ENCODE measurements at places on chromosomes 4 and X.
A peak's percentile ranks its signal among the peaks of the same experiment; 100 is the strongest.

DNA sequence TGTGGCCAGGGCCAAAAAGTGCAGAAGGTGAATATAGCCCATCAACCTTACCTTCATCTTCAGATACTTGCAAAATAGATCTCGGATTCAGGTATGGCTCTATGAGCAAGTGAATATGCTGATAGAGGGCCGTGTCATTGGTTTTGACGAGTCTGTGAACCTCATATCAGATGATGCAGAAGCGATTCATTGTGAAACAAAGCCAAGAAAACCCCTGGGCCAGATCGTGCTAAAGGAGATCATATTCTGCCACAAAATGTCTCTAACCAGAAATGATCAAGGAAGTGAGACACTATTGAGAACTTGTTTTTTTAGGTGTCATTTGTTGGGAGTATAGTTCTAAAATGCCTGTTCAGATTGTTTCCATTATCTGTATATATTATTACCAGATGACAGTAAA is 48.3 kb downstream of the PDK3 start:
- no peak for DNase-seq

DNA sequence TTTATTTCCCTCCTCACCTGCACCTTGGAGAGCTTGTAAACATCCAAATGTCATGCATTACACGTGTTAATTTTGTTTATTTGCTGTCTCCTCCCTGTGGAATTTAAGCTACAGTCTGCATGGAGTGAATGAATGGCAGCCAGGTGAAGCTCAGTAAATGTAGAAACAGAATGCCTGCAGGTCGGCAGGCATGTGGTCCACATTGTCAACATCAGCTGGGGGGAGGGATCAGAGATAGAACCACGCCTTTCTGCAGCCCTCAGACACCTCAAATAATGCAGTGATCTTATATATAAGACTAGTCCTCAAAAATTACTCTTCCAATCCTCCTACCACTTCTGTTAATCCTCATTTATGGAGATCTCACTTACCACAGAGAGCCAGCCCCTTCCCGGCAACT is 131.2 kb upstream of the KIT start:
- DNase-seq: no peak

- no peak for DNase-seq
Measured at GRCh38 chrX:69988955-69989394, 60.8 kb downstream of the AWAT2 start.

GRCh38 chr4:48102303-48102702 is 31.7 kb downstream of the TXK start:
- no peak for DNase-seq

GRCh38 chr4:18202486-18202885 is 180.9 kb upstream of the LCORL start:
- DNase-seq: no peak

GRCh38 chr4:182920676-182921075 is 3.5 kb upstream of the DCTD start:
- no peak for DNase-seq

DNA sequence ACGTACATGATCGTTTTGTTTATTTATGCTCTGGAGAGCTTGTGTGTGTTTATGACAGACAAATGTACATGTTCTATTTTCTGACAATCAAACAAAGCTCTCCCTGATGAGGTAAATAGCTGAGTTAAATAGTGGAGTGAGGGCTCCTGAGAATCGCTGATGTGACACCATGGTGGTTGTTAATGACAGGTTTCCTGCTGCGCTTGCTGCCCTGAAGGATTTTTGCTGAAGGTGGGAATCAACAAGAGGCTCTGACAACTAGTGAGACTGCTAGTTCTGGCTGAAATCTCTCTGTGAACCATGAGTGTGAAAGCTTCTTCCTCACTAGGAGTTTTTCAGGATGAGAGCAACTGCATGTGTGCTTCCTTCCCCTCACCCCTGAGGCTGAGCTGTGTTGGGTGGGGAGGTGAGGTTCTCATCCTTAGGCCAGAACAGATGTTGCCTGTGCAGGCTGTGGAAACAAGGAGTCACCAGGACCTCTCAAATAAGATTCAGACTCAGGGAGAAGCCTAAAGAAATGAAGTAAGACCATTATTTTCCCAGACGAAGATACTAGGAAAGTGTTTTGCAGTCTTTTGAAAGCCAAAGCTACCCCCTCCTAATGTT is 173.4 kb upstream of the JADE1 start:
- no peak for DNase-seq

GRCh38 chr4:2924286-2924685 is 38.9 kb downstream of the NOP14 start:
- DNase-seq: no peak

DNA sequence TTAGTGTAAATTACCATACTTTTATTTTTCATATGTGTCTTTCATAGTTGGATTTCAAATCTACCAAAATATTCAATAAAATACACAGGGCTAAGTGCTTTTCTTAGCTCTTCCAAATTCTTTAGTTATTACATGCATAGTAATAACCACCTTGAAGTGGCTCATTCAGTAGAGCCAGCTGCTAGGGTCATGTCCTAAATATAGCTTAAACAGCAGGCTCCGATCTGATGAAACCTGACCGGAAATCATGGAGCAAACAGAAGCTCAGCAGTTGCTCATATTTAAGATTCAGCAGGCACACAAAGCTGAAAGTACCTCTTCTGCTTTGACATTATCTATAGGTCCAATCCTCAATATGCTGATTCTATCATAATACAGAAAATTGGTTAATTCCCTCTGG is 1470.4 kb downstream of the ADGRL3 start:
- DNase-seq: no peak

DNA sequence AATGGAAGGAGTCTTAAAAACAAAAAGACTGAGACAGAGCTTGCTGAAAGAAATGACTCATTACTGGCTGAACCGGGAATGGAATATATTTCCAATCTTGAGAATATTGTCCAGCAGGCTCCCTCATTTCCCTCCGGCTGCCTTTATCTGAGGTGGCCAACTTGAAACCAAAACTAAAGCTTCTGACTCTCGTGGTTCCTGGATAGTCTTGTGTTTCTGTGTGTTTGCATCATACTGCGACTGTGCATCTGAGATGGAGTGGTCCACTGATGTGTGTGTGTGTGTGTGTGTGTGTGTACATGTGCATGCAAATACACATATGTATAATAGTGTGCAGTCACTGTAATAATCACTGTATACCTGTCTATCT is 145.6 kb upstream of the SCML1 start:
- DNase-seq: no peak

GRCh38 chr4:86706923-86707597 is 112.9 kb downstream of the PTPN13 start:
- no peak for DNase-seq

GRCh38 chrX:123422875-123423274 is 238.8 kb downstream of the GRIA3 start:
- peak; percentile 1 for DNase-seq

- DNase-seq: no peak
Measured at GRCh38 chr4:98905297-98905696, 23.6 kb downstream of the EIF4E start.

- no peak for DNase-seq
Measured at GRCh38 chrX:77114501-77114900, 332.7 kb upstream of the FGF16 start.

DNA sequence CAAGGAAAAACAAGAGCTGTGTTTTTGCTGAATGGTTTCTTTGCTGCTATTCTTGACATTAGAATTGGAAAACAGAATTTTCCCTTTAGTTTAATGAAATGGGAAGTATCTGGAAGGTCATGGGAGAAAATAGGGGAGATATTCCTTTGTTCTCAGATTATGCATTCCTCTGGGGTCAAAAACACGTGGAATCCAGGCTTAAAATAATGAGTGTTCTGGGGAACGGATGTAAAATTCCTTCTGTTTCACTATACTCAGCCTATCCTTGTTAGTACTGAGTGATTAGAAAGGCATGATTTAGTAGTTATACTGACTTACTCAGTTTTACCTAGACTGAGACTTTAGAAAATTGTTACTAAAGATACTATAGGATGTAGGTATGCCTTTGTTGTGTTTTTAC is 107.3 kb downstream of the ARHGAP10 start:
- DNase-seq: no peak

DNA sequence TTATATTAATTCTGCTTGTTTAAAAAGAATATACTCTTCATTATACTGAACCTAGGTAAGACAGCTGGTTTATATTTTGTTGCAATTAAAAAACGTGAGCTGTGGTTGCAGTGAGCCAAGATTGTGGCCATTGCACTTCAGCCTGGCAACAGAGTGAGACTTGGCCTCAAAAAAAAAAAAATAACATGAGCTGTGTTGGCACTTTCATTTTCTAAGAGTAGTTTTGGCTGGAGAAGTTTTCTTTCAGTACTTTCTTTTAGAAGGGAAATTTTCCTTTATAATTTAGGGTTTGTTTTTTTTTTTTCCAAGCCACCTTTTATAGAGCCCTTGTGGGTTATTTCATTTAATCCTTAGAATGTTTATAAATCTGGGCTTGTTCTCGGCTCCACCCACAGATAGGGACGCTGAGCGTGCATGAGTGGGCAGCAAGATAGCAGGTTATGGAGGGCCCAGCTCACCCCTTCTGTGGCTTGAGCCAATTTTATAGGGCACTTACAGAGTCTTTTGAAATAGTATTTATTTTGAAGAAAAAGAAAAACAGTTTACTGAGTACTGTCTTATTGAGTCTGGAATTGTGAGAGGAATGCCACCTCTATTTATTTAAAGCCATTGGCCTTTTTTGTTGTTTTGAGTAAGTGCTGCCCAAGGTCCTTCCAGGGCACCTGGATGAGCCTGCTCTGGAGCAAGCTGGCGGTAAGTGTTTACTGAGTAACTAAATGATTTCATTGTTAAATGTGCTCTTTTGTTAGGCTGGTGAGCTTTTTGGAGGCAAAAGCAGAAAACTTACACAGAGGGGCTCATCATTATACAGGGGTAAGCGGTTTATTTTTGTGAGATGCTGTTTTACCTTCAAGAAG is 60.9 kb downstream of the HTT start:
- no peak for DNase-seq

GRCh38 chr4:140710908-140711622 is 45.1 kb downstream of the TBC1D9 start:
- DNase-seq: no peak

- no peak for DNase-seq
Measured at GRCh38 chrX:136588036-136588435, 56.0 kb downstream of the VGLL1 start.

GRCh38 chrX:122055460-122055859 is 1008.0 kb downstream of the GLUD2 start:
- no peak for DNase-seq

DNA sequence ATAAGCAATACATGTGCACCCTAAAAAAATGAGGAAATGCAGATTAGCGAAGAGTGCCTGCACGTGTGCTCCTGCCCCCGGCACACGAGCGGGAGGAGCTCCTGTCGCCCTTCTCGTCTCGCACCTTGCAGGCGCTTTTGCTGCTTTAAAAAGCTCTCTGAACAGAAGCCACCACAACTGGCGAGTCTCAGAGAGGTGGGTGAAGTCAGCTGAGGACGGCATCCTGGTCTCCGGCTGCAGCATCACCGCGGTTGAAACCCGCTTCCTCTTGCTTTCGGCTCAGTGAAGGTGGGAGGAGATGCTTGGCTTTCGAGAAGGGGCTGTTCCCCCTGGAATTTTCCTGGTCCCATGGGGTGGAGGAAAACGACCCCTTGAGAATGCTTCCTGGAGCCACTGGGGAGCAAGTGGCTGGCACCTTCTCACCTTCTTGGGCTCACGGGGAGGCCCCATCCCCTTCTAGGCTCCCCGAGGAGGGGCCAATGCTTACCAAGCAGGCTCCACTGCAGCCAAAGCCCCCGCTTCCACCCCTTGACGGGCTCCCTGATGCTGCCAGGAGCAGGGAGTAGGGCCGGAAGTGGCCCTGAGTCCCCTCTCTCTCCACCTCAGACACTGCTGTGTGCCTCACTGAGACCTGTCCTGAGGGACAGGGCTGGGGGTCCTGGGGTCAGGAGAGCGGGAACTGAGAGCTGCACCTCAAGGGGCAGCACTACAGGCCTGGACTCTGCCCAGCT is 29.2 kb upstream of the MXD4 start:
- no peak for DNase-seq

- no peak for DNase-seq
Measured at GRCh38 chrX:24759786-24760185, 66.1 kb downstream of the POLA1 start.

DNA sequence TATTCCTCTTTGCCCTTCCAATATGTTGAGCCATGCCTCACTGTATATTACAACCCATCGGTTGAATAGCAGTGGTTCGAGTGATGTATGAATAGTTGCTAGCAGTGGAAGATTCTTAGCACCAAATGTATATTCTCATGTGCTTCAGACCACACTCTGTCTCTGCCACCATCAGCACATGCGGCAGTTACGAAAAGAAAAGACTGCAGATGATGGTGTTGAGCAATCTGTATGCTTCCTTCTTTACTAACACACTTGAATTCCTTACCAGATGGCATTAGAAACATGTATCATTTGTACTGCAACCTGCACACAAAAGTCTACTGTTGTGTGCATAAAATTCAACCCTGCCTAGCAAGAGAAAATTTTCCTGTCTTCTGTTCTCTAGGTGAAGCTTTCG is 214.6 kb downstream of the ENOX2 start:
- no peak for DNase-seq

- no peak for DNase-seq
Measured at GRCh38 chrX:9635803-9636202, 129.8 kb downstream of the GPR143 start.

- DNase-seq: no peak
Measured at GRCh38 chr4:73234712-73235111, 23.9 kb downstream of the ANKRD17 start.

- no peak for DNase-seq
Measured at GRCh38 chr4:70359115-70359661, 1.4 kb upstream of the SMR3A start.

- no peak for DNase-seq
Measured at GRCh38 chrX:152220606-152221005, 82.2 kb upstream of the MAGEA10 start.

DNA sequence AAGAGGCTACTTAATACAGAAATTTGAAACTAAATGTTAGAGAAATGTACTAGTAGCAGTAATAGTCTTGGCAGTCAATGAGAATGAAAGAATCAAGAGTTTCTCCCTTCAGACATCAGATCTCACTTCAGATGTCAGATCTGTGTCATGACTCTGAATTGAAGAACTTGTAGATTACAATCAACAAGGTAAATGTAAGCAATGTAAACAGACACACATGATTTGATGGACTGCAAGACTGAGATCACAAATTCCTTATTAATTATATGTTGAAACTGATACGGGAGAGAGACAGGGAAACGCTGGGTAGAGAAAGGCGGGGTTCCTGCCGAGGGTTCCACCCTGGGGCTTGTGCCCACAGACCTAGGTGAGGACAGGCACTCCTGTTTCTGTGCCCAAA is 65.5 kb upstream of the HHIP start:
- no peak for DNase-seq

- no peak for DNase-seq
Measured at GRCh38 chr4:159008671-159009070, 94.2 kb upstream of the RAPGEF2 start.

DNA sequence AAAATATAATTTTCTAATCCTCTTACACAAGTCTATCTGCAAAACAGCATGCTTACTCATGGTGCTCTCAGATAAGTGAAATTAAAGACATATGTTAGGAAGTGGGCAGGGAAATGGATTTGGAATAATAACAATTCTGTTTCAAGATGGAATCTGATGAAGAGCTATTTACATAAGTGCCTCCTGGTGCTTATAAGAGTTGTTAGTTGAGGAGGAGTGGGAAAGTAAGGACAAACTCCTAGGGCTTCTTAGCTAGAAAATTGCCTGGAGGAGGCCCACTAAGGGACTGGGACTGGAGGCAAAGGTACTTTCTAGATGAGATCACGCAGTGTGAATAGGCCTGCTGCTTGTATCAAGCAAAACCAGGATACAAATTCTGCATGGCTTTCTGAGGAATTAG is 939.8 kb downstream of the GLUD2 start:
- DNase-seq: no peak
